CMK (cell line): ENCODE measurements at places on chromosomes 3 and 15.

DNA sequence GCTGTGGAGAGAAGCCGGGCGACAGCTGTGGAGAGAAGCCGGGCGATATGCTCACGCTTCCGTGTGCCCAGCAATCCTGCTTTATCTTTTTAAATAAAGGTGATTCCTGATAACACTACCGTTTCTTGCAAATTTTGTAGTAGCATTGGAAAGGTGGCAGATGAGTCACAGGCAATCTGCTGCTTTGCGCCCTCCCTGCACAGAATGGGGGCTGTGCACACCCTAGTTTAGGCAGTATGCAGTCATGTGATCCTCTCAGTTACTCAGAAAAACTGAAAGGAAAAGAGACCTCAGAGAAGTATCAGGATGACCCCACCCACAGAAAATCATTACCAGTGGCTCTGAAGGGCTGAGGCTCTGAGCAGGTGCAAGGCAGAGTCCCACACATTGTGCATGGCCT lies 24.9 kb upstream of the TMCC1 start:
- DNase-seq = no peak

DNA sequence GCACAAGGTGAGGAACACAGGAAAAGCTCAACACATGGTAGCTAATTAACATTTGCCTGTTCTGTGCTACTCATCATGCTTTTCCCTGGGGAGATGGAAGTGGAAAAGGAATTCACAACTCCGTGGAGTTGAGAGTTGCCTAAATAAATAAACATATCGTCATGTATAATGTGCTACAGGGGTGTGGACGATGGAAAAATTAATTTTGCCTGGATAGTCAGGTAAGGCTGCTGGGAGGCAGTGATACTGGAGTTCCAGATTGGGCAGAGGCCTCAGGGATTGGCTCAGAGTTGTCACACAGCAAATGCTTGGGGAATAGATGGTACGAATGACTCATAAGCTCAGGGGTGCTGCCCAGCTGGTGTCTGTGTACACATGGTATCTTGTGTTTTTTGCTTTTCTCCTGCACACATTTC lies 3.1 kb upstream of the ABHD6 start:
- DNase-seq = no peak

DNA sequence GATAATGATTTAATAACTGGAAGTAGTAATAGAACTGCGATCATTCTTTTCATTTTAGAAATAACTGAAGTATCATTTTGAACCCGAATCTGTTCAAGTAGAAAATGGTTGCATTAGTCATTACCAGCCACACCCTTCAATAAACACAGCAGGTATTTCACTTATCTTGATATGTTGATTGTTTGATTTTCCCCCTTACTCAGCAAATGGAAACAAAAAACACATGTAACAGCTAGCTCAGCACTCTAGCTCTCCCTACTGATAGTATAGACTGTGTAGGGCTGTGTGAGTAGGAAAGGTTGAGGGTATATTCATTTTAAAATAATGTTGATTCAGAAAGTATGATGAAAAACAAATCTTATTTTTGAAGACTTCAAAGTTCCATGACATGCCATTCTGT lies 1.1 kb upstream of the GPR149 start:
- DNase-seq = no peak

GRCh38 chr3:110918963-110919362 lies 152.7 kb upstream of the NECTIN3 start:
- DNase-seq = no peak

- no peak for DNase-seq
Observed at GRCh38 chr3:65752636-65753035, 286.1 kb downstream of the MAGI1 start.
